ELF-1 (cell line): ENCODE measurements at places on chromosomes 5 and 9.

- peak; percentile 8 for DNase-seq
Measured at GRCh38 chr5:6048746-6049145, 329.6 kb downstream of the MED10 start.

GRCh38 chr9:107223381-107223780 lies 59.7 kb upstream of the RAD23B start:
- DNase-seq: no peak

- DNase-seq: no peak
Measured at GRCh38 chr9:95135756-95136155, 181.8 kb downstream of the FANCC start.

GRCh38 chr5:168707716-168708695 lies 128.8 kb upstream of the PANK3 start:
- DNase-seq: no peak

- no peak for DNase-seq
Measured at GRCh38 chr9:120998111-120998510, 52.0 kb downstream of the C5 start.

GRCh38 chr5:82523633-82524032 lies 245.5 kb upstream of the RPS23 start:
- DNase-seq: no peak

DNA sequence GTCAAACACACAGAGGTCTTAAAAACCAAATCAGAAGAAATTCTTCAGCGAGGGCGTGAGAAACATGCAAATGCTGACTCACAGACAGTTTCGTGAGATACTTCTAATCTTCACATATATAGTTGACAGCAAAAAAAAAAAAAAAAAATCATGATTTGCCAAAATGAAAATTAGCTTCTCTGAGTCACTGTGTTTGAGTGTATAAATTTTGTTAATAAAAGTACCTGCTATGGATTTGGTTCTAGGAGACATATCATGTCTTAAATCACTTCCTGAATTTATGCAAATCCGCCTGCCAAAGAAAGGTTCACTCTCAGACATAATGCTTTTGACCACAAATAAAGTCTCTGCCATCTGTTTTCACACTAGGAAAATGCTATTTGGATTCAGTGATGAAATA lies 114.3 kb downstream of the SLC1A3 start:
- DNase-seq: no peak

DNA sequence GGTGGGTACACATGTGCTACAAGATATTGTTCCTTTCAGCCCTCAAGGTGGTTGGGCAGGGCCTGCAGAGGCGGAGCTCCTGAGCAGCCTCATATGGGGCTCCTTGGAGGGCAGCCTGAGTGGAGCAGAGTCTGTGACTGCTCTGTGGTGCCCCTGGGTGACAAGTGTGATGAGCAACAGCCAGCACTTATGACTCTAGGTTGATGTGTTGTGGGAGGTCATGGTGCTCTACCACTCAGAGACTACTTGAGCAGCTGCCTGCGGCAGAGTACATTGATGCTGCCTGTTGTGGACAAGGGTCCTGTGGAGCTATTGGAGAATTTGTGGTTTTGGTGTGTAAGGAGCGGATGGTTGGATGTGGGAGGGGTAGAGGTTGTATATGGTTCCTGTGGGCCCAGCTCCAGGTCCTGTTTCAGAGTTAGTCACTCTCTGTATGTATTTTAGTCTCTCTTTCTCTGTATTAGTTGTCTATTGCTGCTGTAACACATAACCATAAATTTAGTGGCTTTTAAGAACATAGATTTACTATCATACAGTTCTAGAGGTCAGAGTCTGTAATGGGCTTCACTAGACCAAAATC lies 141.3 kb downstream of the SREK1 start:
- no peak for DNase-seq
